Posterior cingulate gyrus (tissue), 11 donors: ENCODE measurements at places on chromosomes 3 and 15.

- no peak for DNase-seq
Observed at GRCh38 chr15:57509965-57510364, 81.7 kb upstream of the MYZAP start.

DNA sequence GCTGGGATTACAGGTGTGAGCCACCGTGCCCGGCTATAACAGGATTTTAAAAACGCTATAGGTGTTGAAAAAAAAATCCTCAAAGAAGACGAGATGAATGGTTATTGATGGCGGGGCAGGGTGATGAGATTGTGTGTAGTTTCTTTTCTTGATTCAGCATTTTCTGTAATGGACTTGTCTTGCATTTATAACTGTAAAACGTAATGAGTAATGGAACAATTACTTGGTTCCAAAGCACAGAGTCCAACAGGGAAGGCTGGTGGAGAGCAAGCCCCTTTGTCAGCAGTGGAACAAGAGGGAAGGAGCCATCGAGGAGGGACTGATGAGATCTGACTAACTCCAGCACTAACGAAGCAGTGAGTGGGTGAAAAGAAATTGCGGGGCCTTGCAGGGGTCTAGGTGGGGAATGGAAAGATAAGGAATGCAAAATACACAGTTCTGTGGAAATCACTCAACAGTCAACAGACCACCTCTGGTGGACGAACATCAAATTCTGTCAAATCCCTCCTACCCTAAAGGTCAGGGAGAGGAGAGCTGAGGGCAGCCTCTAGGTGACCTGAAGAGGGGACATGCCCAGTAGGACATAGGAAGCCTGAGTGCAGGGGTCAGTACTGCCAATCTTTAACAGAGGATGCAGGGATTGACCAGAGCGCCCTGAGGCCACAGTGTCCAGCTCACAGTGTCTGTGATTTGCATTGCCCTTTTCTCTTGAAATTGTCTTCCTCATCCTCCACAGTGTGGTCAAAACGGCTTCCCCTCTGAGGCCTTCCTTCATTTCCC is 23.1 kb upstream of the CDCP1 start:
- DNase-seq, result no peak

GRCh38 chr15:69253156-69253555 is 45.6 kb upstream of the PAQR5 start:
- DNase-seq, result no peak

- no peak for DNase-seq
Observed at GRCh38 chr3:21672303-21672702, 78.7 kb downstream of the ZNF385D start.

- no peak for DNase-seq
Observed at GRCh38 chr15:50277370-50277769, 11.8 kb upstream of the HDC start.

DNA sequence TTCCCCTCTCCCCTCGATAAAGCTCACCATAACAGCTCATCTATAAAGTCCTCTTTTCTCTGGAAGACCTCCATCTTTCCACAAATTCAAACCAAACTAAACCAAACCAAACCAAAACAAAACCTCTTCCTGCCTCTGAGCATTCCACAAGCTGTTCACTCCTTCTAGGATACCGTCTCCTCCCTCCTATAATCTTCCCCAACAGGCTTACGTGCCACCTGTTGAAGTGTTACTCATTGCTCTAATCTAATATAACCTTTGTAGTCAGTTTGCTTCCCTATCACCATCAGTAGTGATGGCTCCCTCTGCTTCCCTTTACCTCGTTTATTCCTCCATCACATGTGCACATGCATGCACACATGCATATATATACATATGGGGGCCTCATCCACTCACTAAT is 12.7 kb upstream of the CCR9 start:
- DNase-seq, result no peak

- no peak for DNase-seq
Observed at GRCh38 chr3:171535133-171535532, 74.9 kb upstream of the TNIK start.

DNA sequence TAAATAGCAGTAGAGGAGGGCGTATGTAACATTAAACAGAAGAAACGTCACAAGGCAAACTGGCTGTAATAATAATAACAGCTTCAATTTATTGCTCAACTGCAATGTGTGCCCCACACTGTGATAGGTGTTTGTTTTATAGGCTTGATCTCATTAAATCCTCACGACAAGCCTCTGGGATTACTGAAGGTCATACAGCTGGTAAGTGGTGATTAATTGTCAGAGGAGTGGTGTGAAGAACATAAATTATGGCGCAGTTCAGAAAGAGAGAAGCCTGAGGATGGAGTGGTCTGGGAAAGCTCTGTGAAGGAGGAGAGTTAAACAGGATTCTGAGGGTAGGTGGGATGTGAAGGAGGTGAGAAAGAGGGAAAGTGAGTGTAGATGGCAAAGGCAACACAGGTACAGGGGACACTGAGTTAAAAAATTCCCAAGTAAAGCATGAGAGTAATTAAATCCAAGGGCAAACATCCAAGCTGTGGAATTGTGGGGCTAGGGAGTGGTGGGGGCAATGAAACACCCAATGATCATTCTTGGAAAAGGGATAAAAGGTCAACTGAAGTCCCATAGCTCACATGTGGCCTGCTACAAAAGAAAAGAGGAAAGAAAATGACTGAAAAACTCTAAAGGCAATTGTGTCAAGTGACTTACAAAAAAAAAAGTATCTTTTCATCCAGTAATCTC is 16.5 kb upstream of the GLCE start:
- no peak for DNase-seq

- DNase-seq, result no peak
Observed at GRCh38 chr3:77040216-77040615, 317 bp downstream of the ROBO2 start.

GRCh38 chr3:57227930-57228751 is 612 bp downstream of the APPL1 start:
- DNase-seq, result peak; percentile 94

GRCh38 chr3:194654443-194654842 is 17.5 kb downstream of the LSG1 start:
- DNase-seq, result no peak

DNA sequence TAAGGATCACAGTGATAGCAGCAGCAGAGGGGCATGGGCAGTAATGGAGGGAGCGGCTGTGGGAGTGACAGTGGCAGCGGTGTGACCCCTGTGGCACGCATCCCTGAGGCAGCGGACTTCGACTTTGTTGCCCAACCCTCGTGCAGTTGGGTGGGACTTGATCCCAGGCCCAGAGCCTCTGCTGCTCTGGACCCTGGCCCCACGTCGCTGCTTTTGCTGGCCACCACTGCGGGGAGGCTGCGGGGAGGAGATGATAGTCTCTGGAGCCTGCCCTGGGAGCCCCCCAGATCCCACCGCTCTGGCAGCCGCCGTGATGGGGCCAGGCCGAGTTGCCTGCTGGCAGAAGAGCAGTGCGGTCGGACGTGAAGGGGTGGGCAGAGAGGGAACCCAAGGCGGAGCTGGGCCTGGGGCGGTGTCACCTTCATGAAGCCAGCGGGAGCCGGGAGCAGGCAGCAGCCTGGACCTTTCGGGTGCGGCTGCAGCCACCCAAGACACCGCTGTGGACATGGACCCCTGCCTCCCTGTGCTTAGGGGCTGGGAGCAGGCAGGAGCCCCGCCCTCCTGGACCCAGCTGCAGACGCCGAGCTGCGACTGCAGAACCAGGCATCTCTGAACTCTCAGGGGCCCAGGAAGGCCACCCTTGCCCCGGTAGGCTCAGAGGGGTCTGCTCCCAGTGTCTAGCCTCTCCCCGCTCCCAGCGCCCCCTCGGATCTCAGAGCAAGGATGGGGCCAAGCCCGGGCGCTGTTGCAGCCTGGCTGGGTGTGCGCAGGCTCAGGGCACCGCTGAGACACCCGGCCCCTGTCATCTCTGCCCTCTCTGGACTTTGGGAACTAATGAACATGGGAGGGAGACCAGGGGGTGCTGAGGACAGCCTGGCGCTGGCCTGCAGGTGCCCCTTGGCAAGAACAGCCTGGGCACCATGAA is 38.3 kb downstream of the COMMD2 start:
- DNase-seq, result no peak

DNA sequence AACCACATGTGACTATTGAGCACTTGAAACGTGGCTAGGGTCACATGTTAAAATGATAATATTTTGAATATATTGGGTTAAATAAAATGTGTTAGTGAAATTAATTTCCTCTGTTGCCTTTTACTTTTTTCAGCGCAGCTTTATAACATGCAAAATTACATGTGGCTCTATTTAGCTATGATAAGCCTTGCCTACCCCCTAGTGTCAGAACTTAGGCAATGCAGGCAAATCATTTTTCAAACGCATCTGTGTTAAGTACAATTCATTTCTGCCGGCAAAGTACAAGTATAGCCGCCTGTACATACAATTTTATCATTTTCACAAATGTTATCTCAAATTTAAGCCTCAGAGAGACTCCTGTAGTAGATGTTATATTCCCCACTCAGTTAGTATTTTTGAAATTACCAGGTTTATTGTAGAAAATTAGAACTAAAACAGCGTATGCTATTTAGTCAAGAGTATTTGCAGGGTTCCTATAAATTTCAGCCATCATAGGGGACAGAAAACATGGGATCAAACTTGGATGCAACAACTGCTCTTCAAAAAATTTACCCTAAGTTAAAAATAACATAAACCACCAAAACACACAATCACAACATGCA is 56.1 kb downstream of the TAFA4 start:
- DNase-seq, result peak; percentile 19

GRCh38 chr3:86037916-86038315 is 953.0 kb downstream of the VGLL3 start:
- DNase-seq, result no peak

- peak; percentile 83 for DNase-seq
Observed at GRCh38 chr3:123652342-123652984, 67.6 kb upstream of the HACD2 start.

DNA sequence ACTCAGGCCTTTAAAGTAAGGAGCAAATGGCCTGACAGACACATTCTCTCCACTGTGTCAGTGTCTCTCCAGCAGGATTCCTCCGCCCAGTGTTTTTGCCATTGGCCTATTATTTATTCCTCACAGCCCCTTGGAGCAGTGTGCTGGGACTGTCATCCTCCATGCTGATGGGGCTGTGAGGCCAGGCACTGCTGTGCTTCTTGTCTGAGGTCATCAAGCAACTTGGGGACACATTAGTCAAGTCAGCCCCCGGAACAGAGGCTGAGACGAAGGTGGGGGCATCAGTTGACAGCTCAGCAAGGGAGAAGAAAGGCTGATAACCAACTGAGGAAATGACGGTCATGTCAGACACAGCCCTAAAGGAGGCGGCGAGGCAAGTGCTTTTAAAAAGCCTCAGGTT is 67.4 kb downstream of the XXYLT1 start:
- no peak for DNase-seq

DNA sequence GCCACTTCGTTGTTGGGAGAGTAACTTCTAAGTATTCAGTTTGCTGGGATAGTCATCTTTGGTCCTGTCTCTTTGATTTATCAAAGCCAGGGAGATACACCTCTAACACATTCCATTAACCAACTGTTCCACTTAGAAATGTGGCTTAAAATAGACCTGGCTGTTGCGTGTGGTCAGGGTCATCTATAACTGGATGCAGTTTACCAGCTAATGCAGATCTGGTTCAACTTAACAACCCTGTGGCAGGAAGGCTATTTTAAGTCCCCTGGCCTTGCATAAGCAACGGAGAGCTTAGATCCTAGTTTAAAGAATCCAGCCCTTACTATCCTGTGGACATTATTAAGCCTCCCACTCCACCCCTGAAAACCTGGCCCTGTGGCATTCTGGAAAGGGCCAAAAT is 28.1 kb upstream of the CAPN3 start:
- DNase-seq, result no peak

GRCh38 chr15:44011238-44011854 is 183.7 kb downstream of the FRMD5 start:
- DNase-seq, result no peak

GRCh38 chr15:67137951-67138848 is 72.8 kb downstream of the SMAD3 start:
- no peak for DNase-seq

- DNase-seq, result no peak
Observed at GRCh38 chr3:65334045-65334665, 646.4 kb upstream of the ADAMTS9 start.

DNA sequence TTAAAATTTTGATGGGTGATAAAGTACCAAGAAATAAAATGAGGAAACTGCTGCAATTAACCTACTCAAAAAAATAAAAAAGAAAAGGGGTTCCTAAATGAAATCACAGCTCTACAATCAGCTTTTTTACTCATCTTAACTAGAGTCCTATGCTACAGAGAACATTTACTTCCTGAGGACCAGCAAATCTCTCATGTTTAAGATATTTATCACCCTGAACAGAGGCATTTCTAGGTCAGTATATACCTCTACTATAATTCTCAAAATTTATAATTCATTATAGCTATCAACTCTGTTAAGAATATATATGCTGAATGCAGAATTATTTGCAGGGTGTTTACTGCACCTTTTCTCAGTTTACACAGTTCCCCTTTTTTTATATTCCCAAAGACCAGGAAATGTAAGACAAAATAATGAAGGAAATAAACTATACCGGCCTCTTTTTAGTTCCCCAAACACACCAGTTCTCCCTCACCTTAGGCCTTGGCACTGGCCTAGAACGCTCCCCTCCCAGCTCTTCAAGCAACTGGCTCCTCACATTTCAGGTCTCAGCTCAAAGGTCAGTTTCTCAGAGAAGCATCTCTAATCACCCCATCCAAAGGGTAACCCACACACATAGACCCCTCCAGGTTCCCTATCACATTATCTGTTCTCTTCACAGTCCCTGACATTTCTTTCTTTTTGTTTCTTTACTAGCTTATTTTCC is 71.1 kb downstream of the LRRFIP2 start:
- no peak for DNase-seq

DNA sequence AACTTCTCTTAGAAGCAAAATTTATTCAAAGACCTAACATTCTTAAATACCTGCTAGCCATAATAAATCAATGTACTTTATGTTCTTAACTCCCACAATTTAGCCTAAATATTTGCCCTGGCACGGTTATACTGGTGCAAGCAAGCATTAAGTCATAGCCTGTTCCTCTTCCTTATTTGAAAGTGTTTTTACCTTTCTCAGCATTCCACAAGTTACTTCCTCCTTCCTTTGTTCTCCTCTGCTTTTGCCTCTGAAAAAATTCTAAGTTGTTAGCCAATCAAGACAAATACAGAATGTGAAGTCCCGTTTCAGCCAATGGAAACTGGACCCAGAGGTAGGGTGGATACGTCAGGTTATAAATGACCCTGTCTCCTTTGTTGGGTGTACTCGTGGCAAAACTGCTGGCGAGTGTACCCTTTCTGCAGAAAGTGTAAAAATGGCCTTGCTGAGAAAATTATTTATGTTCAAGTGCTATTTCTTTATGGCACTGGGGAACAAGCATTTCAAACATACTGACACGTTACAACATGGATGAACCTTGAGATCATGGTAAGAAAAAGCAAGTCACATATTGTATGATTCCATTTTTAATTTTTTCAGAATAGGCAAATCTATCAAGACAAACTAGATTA is 3.1 kb upstream of the TATDN2 start:
- DNase-seq, result no peak

- DNase-seq, result no peak
Observed at GRCh38 chr3:32983124-32983523, 31.7 kb downstream of the CCR4 start.

DNA sequence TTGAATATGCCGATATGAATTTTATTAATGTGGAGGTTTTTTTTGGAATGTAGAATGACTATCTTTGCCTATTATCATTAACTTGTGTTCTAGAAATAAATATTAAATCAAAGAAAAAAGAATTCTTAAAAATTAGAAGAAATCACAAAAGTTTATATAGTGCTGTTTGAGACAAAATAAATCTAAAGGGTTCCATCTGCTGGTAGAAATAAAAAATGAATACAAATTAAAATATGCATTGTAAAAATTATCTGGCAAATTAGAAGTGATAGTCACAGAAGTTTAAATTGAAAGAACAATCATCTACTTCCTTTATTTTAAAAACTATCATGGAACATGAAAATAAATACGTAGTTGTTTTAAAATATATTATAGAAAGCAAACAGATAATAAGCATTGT is 22.7 kb upstream of the ZBTB20 start:
- no peak for DNase-seq
